ENCODE measurements at places on chromosomes 11 and 22.

GRCh38 chr11:61947486-61948210 is 2.5 kb upstream of the BEST1 start:
- no peak for DNase-seq

- no peak for DNase-seq
These were observed 82.4 kb downstream of the MED15 start for GRCh38 chr22:20589614-20590476.

DNA sequence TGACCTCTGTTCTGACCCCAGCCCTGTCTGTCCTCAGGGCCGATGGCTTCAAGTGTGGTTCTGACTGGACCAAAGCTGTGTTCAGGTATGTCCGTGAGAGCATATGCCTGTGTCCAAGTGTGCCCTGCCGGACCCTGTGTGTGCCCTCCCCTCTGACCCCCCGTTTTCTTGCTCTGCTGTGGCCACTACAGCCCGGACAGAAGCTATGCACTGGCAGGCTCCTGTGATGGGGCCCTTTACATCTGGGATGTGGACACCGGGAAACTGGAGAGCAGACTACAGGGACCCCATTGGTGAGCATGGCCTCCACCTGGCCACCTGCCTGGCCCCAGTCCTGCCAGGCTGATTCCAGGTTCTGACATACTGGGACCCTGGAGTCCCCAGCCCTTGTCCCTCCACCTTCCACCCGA is 14.5 kb downstream of the ATG16L2 start:
- no peak for DNase-seq

- DNase-seq: no peak
These were observed 4.3 kb downstream of the POLR3H start for GRCh38 chr22:41540006-41540315.

GRCh38 chr11:16632295-16633200 is 105.9 kb upstream of the C11orf58 start:
- DNase-seq: no peak

DNA sequence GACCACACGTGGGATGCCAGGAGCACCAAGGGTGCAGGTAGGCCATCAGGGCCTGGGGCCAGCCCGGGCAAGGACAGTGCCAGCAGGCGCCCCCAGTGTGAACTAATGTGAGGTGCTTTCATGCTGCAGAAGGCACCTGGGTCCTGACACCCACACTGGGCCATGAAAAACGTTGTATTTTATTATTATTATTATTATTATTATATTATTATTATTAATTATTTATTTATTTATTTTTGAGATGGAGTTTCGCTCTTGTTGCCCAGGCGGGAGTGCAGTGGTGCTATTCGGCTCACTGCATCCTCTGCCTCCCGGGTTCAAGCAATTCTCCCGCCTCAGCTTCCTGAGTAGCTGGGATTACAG is 1267.3 kb downstream of the BRD1 start:
- no peak for DNase-seq

- no peak for DNase-seq
These were observed 99.5 kb downstream of the FAM76B start for GRCh38 chr11:95690100-95690499.

GRCh38 chr11:111696556-111696955 is 69.6 kb downstream of the PPP2R1B start:
- DNase-seq: no peak

DNA sequence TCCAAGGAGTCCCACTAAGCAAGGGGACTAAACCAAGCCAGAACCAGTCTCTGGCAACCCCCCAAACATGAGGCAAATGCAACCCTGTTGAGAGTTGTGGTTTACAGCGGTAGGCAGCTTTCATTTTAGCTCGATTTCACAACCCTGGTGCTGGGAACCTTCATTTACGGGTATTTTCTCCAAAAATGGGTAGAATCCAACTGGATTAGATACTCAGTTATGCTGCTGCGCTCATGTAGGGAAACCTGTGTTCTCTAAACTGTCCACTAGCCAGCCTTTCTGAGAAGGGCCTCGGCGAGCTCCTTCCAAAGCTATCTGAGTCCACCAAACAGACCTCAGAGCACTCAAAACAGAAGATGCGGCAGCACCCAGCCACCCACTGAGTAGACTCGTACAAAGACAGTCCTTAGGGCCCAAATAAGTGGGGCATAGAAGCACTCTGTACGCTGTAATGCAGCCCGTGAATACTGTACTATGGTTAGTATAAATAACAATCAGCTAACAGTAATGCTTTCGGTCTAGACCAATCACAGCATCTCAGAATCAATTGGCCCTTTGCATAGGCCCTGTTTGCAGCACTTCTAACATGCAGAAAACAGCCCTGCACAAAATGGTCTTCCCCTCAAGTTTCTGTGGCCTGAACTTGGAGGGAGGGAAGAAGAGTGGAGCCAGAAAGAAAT is 104.7 kb downstream of the ETS1 start:
- DNase-seq: no peak

DNA sequence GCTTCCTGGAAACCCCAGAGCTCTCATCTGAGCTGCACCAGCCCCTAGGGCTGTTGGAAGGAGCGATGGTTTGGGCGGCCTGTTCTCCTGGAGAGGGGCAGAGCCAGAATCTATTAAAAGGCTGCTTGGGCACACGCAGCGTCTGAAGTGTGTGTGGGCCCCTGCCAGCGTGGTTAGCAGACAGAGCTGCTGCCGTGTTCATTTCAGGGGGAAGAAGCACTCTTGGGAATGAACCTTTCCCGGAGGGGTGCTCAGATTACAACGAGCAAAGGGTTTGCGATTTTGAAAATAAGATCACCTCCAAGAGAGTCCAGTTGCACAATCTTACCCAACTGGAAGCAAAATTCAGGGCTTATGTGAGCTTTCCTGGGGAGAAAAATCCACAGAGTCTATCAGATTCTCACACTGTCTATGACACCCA is 12.9 kb downstream of the ANO1 start:
- DNase-seq: no peak

- DNase-seq: no peak
These were observed 17.6 kb upstream of the LMO1 start for GRCh38 chr11:8281266-8281665.

- DNase-seq: no peak
These were observed 147.8 kb upstream of the SESN3 start for GRCh38 chr11:95378789-95379188.

DNA sequence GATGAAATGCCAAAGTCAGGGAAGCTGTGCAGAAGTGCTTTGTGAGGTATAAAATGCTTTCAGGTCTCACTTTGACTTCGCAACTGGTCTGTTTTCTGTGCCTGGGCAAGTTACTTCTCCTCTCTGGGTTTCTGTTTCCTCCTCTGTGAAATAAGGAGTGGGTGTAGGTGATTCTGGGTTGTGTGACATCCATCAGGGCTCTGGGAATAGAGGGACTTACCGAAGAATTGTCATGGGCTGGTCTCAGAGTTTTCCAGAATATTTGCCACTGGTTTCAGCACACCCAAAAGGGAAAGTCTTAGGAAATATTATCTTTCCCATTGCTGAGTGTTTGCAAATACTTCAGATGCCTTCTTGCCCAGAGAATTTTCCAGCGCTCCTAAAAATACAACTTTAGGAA is 118.4 kb downstream of the KIAA1671 start:
- no peak for DNase-seq

GRCh38 chr11:597166-597725 is 18.5 kb downstream of the IRF7 start:
- no peak for DNase-seq

DNA sequence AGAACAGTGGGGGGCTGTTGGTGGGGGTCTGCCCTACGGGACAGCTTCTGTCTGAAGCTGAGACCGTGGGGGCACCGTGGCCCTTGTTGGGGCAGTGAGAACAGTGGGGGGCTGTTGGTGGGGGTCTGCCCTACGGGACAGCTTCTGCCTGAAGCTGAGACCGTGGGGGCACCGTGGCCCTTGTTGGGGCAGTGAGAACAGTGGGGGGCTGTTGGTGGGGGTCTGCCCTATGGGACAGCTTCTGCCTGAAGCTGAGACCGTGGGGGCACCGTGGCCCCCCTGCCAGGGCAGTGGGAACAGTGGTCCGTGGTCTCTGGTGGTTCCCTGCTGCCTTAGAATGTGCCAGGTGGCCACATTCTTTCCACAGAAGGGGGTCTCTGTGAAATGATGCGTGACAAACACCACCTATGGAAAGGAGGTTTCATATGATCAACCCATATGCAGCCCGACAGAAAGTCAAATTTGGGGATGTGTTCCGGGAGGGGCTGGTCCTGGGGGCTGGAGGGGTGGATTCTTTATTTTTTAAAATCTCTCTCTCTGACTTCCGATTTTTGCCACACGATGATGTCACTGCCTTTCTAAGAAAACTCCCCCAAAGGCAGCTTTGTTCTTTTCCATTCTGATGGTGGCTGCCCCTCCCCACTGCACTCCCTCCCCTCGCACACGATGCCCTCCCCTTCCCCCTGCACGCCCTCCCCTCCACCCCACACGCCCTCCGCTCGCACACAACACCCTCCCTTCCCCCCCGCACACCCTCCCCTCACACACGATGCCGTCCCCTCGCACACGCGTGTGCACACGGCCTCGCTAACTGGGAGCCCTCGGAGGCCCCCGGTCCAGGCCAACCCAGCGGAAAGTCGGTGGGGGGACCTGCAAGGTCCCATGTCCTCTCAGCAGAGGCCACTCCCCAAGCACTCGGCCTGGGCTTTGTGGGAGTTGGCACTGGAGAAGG is 1186.5 kb downstream of the BRD1 start:
- DNase-seq: no peak

DNA sequence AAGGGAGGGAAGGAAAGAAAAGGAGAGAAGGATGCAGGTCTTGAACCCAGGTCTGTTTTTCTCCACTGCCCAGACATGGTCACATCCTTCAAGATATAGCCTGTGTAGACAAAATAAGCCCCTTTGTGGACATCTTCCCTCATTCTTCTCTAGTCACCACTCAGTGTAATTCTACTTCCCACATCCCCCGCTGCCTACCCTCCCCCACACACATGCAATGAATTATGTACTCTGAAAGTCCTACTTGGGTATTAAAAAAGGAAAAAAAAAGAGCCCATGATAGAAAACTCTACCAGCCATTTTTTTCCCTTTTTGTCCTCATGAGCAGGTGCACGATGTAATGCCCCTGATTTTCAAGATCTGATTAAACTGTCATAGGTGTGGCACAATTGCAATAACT is 346.0 kb downstream of the MN1 start:
- no peak for DNase-seq

DNA sequence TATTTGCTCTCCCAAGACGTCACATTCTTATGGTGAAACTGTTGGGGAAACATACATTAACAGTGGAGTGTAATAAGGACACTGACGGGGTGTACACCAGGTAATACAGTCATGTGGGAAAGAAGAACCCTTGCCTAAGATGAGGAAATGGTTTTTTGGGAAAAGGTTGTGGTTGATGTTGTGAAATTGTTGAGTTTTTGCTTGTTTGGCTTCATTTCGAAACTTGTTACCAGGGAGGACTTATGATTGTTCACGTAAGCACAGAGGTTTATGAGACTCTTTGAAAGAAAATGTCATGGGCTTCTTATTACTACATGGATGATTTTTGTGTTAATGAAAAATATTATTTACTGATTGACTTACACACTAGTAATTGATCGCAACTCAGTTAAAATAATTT is 16.8 kb downstream of the ANO3 start:
- no peak for DNase-seq

DNA sequence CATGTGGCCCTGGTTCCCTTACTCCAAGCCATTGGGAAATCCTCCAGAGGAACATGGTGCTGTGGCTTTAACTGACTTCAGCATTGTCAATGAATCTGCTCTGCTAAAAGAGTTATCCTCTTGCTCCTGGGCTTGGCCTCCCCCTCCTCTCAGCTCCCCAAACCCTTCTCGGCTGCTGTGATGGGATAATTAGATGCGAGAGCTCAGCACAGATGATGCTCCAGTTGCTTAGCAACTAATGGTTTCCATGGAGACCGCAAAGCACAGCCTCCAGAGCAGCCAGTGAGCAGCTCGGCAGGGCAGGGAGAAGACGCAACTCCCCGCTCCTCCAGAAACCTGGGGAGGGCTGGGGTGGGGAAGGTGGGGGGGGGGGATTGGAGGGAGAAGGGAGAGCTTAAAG is 2.8 kb upstream of the UPK2 start:
- DNase-seq: no peak

- no peak for DNase-seq
These were observed 23.2 kb downstream of the TBX1 start for GRCh38 chr22:19783586-19784383.

DNA sequence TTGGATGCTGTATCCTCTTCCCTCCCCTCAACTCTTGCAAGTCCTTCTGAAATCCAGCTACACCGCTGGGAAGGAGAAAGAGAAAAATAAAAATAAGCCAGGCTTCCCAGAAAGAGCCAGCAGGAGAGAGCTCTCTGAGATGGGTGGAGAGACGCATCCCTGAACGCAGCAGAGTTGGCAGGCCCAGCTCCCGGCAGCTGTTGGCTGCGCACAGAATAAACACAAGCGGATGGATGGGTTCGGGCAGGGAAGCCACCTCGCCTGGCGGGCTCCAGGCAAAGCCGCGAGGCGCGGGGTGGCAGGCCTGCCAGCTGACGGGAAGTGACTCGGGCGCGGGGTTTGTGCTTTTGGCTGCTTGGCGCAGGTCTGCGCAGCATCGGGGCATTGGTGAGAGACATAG is 537.7 kb downstream of the MIAT start:
- DNase-seq: no peak

DNA sequence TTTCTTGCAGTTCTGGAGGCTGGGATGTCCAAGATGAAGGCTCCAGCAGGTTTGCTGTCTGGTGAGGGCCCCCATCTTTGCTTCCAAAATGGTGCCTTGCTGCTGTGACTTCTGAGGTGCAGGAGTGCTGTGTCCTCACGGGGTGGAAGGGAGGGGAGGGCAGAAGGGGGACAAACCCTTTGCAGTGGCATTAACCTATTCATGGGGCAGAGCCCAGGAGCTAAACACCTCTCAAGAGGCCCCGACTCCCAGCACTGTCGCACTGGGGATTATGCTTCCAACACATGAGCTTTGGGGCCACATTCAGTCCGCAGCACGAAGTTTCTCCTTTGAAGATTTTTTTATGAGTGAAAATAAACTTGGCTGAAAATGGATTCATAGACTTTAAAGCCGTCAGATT is 25.5 kb upstream of the OSBPL5 start:
- DNase-seq: no peak

DNA sequence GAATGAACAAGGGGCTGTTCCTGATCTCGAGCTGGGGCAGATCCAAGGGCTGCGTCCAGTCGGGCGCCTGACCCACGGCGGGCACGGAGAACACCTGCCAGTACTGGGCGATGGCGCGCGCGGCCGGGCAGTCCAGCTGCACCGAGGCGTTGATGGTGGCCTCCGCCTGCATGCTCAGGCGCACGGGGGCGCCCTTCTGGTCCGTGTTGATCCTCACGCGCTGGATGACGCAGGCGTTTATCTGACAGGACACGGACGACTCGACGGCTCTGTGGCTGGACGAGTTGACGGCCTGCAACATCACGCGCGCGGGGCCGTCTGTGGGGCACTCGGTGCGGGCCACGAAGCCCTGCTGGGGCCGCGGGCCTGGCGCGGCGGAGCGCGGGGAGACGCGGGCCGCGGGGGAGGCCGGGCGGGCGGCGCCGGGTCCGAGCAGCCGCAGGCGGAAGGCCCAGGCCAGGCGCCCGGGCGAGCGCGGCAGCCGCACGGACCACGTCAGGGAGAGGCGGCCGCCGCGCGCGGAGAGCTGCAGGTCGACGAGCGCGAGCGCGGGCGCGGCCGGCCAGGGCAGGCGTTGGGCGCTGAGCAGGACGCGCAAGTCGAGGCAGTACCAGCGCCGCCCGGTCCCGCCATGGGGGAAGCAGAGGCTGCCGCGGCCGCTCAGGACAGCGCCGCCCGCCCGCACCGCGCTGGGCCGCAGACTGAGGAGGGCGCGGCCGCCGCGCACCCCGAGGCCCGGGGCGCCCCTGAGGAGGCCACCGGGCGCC is 511 bp downstream of the PKDREJ start:
- DNase-seq: no peak

Measured in stimulated activated CD8-positive, alpha-beta memory T cell treated with anti-CD3 and anti-CD28 coated beads, Interleukin-15, amount 100 ng/mL, for 48 hours (primary cell).